ENCODE measurements at places on chromosomes 7 and 10.

- DNase-seq, result no peak
Observed at GRCh38 chr7:118312051-118312450, 87.5 kb downstream of the ANKRD7 start.

DNA sequence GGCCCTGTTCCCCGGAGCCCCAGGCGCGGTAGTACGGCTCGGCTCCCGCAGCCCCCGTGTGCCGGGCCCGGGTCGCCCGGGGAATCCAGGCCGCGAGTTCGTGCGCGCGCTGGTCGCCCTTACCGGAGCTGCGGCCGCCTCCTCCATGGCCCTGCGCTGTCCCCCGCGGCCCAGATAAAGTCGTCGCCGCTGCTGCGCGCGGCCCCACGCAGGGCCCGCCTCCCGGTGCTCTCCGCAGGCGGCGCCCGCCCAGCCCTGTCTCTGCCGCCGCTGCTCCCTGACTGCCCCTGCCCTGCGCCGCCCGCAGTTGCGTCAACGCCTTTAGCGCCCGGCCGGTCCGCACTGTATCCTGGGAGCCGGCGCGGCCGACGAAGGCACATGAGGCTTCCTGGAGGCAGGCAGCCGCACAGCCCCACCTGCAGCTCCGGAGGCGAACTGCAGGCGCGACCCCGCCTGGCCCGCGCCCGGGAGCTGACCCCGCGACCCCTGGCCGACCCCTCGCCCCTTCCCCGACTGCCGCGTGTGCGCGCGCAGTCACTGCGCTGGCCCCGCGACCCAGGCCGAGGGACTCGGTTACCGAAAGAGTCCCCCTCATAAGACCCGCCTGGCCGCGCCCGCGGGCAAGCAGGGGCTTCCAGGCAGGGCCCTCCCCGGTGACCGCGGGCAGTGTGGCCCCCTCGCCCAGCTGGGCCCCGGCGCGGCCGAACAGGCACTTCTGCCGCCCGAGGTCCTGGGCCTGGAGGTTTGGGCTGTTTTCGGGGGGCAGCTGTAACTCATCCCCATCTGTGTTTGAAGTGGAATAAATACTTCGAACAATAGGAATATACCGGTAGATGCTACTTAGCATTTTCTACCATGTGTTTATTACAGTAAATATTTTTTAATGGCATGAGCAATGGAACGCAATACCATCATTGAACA lies 127.1 kb upstream of the ZNF746 start:
- peak; percentile 88 for DNase-seq

GRCh38 chr10:18665815-18666558 lies 6.8 kb downstream of the ARL5B start:
- no peak for DNase-seq

DNA sequence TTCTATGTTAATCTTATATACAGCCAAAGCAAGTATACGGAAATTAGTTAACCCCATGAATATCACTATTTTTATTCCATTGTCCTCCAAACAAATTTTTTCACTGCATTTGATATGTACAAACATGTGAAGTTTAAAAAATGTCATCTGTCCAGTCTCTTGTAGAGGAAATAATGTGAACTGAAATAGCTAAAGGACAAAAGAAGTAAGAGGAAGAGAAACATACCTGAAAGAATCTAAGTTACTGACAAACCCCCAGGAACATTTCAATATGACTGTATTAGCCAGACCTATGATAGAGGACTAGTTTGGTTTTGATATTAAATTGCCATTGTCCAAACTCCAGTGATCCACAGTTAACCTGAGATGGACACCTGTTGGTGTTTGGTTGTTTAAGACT lies 80.6 kb downstream of the NRCAM start:
- DNase-seq, result no peak

- DNase-seq, result peak; percentile 86
Observed at GRCh38 chr10:14009371-14010100, 321.2 kb downstream of the FRMD4A start.
